Progenitor cell of endocrine pancreas (in vitro differentiated cells): ENCODE measurements at places on chromosomes 5 and 9. TPM values are rescaled to one million over a fixed set of nuclear protein-coding genes. Genes with fewer than 3 reads are reported as not detected.

- H3K27me3 ChIP-seq = peaks cover 9% of the 10 kb centered on the region
- no peaks in the 10 kb centered on the region for H3K36me3 ChIP-seq
- H3K27ac ChIP-seq = no peak overlapping the region
- peaks cover 6% of the 10 kb centered on the region for H3K4me1 ChIP-seq
These were observed 23.9 kb downstream of the IRF1 start for GRCh38 chr5:132466433-132467286.

GRCh38 chr5:13278148-13278547 is 666.3 kb downstream of the DNAH5 start:
- H3K27me3 ChIP-seq = no peaks in the 10 kb centered on the region
- no peak for DNase-seq
- peaks cover 2% of the 10 kb centered on the region for H3K4me1 ChIP-seq
- no peak overlapping the region for H3K27ac ChIP-seq
- no peak overlapping the region for H3K4me3 ChIP-seq

- no peak overlapping the region for H3K4me3 ChIP-seq
- DNase-seq = no peak
- H3K27me3 ChIP-seq = no peaks in the 10 kb centered on the region
These were observed 5.5 kb upstream of the CARD9 start for GRCh38 chr9:136379003-136379287.

DNA sequence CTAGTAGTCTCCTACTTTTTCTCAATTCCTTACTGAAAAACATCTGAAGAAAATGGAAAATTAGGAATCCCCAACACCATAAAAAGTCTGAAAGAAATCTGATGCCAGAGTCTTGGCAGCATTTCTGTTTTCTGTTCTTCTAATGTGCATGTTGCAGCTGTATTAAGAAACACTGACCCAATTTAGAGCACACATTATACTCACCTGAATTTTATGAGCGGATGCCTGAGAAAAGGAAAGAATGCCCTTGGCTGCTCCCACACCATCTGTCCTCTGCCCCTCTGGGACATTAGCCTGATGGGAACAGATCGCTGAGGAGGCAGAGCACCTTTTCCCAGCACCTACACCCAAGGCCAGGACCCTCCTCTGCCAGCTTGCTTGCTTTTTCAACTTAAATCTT is 14.1 kb upstream of the ANP32B start:
- H3K4me1 ChIP-seq = no peaks in the 10 kb centered on the region
- H3K27me3 ChIP-seq = peaks cover 31% of the 10 kb centered on the region
- H3K4me3 ChIP-seq = no peak overlapping the region
- H3K36me3 ChIP-seq = no peaks in the 10 kb centered on the region
- no peak for DNase-seq

DNA sequence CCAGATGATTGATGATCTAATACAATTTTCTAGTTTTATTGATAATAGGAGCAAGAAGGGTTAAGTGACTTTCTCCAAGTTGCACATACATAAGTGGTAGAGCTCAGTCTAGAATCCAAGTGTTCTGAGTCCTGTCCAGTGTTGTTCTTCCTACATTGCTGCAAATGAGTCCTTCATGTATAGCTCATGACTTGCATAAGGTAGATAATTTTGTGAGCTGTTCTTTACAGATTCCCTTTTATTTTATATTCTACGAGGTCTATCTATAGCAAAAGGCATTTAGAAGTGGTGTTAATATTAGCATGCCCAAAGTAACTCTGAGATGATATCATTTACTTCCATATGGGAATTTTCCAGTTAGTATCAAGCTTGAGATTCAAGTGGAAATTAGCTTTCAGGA is 20.0 kb downstream of the MRPS30 start:
- peaks cover 3% of the 10 kb centered on the region for H3K36me3 ChIP-seq
- H3K4me1 ChIP-seq = peaks cover 2% of the 10 kb centered on the region
- no peaks in the 10 kb centered on the region for H3K27me3 ChIP-seq
- DNase-seq = no peak
- no peak overlapping the region for H3K27ac ChIP-seq
- no peak overlapping the region for H3K4me3 ChIP-seq

DNA sequence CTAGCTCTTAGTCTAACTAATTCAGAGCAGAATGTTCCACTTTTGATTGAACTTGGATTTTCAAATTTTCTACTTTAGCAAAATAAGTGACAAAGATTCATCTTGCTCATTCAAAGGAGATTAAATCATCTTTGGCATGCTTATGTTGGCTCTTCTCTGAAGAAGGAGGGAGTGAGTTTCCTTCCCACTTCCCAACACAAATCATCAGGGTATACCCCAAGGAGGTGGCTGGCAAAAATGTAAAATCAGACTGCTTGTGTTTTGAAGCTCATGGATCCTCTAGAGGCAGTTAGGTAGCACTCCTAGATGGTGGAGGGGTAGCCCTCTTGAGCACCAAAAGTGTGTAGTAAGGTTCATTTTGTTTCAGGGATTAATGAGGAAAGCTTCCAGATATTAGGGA is 343.1 kb downstream of the OSTF1 start:
- DNase-seq = no peak
- peaks cover 15% of the 10 kb centered on the region for H3K4me1 ChIP-seq
- H3K27me3 ChIP-seq = peaks cover 33% of the 10 kb centered on the region
- no peaks in the 10 kb centered on the region for H3K36me3 ChIP-seq
- no peak overlapping the region for H3K4me3 ChIP-seq

GRCh38 chr9:95004411-95005277 is 278.1 kb downstream of the AOPEP start:
- peak overlapping the region; percentile 87 for H3K27ac ChIP-seq
- no peaks in the 10 kb centered on the region for H3K27me3 ChIP-seq
- H3K4me1 ChIP-seq = peaks cover 42% of the 10 kb centered on the region

DNA sequence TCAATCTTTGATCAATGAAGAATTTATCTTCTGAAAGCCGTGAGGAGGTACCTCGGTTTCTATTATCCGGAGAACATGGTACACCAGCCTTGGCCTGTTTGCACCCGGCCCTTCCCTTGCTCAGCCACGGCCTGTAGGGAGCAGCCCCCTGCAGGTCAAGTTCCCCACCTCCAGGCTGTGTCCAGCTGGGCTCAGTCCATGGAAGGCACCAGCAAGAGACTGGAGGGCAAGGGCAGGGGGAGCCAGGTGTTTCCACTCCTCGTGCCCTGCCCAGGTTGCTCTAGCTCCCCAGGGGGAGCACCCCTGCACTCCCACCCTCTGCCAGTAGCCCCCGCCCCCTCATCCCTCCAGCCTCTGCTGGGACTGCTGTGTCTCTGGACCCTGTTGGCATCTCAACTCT is 87.3 kb upstream of the ADAMTS2 start:
- no peaks in the 10 kb centered on the region for H3K36me3 ChIP-seq
- no peak for DNase-seq
- no peaks in the 10 kb centered on the region for H3K4me1 ChIP-seq
- H3K27ac ChIP-seq = no peak overlapping the region
- no peak overlapping the region for H3K4me3 ChIP-seq

GRCh38 chr5:148972974-148973374 is 89.9 kb downstream of the SH3TC2 start:
- DNase-seq = no peak
- no peaks in the 10 kb centered on the region for H3K36me3 ChIP-seq
- peaks cover 22% of the 10 kb centered on the region for H3K27me3 ChIP-seq
- H3K4me3 ChIP-seq = no peak overlapping the region

GRCh38 chr9:135968601-135969000 is 7.4 kb upstream of the UBAC1 start:
- no peak overlapping the region for H3K27ac ChIP-seq
- no peak overlapping the region for H3K4me3 ChIP-seq
- no peaks in the 10 kb centered on the region for H3K36me3 ChIP-seq

DNA sequence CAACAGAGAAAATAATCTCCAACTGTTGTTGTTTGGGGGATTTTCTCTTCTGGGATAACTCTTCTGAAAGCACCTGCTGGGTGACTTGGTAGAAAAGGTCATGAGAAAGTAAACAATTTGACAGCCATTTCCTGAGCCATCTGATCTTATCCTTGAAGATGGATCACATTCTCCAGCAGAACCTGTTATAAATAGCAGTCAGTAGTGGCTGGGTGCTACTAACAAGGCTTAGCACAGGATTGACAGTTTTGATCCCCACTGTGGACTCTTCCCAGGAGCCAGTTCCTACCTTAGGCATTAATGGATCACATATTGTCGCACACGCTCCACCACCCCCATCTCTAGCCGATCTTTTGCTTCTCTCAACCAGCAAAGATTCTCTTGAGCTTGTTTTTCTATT is 220.2 kb downstream of the PLK2 start:
- H3K36me3 ChIP-seq = no peaks in the 10 kb centered on the region
- H3K4me1 ChIP-seq = peaks cover 22% of the 10 kb centered on the region
- no peaks in the 10 kb centered on the region for H3K27me3 ChIP-seq
- no peak for DNase-seq
- H3K4me3 ChIP-seq = no peak overlapping the region

- peaks cover 7% of the 10 kb centered on the region for H3K36me3 ChIP-seq
- no peak overlapping the region for H3K4me3 ChIP-seq
- H3K27me3 ChIP-seq = no peaks in the 10 kb centered on the region
- DNase-seq = no peak
- no peak overlapping the region for H3K27ac ChIP-seq
These were observed 41.6 kb downstream of the PRELID2 start for GRCh38 chr5:145793574-145793973.

- H3K4me1 ChIP-seq = no peaks in the 10 kb centered on the region
- no peak overlapping the region for H3K4me3 ChIP-seq
- H3K27ac ChIP-seq = no peak overlapping the region
- H3K36me3 ChIP-seq = no peaks in the 10 kb centered on the region
- H3K27me3 ChIP-seq = no peaks in the 10 kb centered on the region
These were observed 220.2 kb downstream of the AUH start for GRCh38 chr9:91141407-91141965.

- no peak overlapping the region for H3K27ac ChIP-seq
- peaks cover 2% of the 10 kb centered on the region for H3K4me1 ChIP-seq
- no peak for DNase-seq
- H3K4me3 ChIP-seq = no peak overlapping the region
- no peaks in the 10 kb centered on the region for H3K27me3 ChIP-seq
These were observed 5.1 kb downstream of the PPP1R26 start for GRCh38 chr9:135484460-135485277.

GRCh38 chr5:178859625-178860521 is at the start of gene ZNF354B:
TSS of gene ZNF354B (plus strand) at chr5:178859953. CDS start at chr5:178861048, 1,095 bp downstream.
- peak; percentile 78 for DNase-seq
- H3K4me1 ChIP-seq = peaks cover 10% of the 10 kb centered on the region
- peak within 1 kb of the TSS; percentile 79 for H3K4me3 ChIP-seq
- no peaks in the 10 kb centered on the region for H3K27me3 ChIP-seq
- H3K36me3 ChIP-seq = peaks cover 10% of the 10 kb centered on the region

- no peak overlapping the region for H3K27ac ChIP-seq
- no peak overlapping the region for H3K4me3 ChIP-seq
- H3K27me3 ChIP-seq = peaks cover 12% of the 10 kb centered on the region
- no peaks in the 10 kb centered on the region for H3K4me1 ChIP-seq
- no peak for DNase-seq
These were observed 19.1 kb downstream of the DUSP1 start for GRCh38 chr5:172751761-172752510.

The TRIM7 gene
- not detected in 2 replicates for total RNA-seq

The CD72 gene
- 3.1 and 4.2 TPM in 2 replicates for total RNA-seq

The LHX2 gene
- 0.24 TPM in 1 of 2 replicates, not detected in the other for total RNA-seq

The SYK gene
- 7.4 and 9.6 TPM in 2 replicates for total RNA-seq

The ORM2 gene
- 3.2 and 5.4 TPM in 2 replicates for total RNA-seq

The STPG3 gene
- not detected in 2 replicates for total RNA-seq
